Activated CD4-positive, alpha-beta T cell treated with anti-CD3 and anti-CD28 coated beads, Interleukin-10, Interleukin-2, amounts not matched to agents 100 ng/mL and 50 ng/mL, durations not matched to agents 16 hours and 8 hours (primary cell): ENCODE measurements at places on chromosomes 1 and 21.
A peak's percentile ranks its signal among the peaks of the same experiment; 100 is the strongest.

DNA sequence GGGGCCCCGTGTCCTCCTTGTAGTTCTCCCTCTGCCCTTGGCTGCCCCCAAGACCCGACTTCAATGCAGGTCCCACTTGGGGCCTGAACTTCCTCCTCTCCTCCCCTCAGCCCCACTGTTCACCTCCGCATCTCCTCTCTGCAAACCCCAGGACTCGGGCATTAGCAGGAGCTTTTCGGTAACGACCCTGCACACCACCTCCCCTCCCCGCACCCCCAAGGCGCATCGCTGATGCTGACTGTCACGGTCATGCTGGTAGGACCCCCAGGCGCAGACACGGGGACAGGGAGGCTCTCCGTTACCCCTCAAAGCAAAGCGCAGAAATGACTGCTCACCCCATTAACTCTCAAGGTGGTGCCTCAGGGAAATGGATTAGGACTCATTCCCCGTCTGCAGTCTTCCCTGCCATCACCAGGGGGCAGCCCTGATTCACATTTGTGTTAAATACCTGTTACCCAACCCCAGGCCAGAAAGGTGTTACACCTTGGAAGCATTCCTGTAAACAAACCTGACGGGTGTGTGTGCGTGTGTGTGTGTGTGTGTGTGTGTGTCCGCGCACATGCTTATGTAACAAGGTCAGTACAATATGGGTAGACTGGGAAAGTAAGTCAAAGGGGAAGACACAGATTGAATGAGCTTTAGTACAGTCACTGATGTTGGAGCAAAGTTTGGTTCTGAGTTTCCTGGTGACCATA, 6.4 kb upstream of the GUCA2B start:
- peak; percentile 74 for DNase-seq

DNA sequence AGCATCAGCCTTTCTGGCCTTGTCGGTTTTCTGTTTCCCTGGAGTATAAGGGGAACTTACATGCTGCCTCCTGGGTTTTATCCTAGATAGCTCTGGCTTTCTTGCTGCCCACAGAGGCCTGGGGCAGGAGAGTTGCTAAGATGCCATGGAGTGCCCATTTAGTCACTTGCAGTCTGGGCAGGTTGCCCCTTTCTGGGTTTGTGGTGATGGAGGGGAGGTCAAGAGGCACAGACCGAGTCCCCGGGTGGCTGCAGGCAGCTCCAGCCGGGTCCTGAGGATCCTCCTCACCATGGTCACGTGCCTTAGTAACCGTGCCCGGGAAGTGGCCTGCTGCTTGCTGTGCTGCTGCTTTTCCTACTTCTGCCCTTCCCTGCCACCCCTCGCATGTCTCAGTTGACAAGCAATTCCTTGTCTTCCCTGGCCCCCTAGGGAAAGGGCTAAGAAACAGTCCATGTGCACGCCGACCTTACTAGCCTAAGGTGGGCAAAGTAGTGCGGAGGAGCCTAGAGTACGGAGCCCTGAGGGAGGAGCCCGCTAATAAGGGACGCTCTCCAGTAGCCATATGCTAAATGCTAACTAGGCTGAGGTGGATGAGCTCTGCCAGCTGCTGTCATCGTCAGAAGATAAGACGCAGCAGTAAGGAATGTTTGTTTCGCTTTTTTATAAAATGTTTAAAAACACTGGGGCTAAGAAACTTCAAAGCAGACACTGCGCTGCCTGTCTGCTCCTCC, 34.8 kb downstream of the CLCA1 start:
- no peak for DNase-seq

DNA sequence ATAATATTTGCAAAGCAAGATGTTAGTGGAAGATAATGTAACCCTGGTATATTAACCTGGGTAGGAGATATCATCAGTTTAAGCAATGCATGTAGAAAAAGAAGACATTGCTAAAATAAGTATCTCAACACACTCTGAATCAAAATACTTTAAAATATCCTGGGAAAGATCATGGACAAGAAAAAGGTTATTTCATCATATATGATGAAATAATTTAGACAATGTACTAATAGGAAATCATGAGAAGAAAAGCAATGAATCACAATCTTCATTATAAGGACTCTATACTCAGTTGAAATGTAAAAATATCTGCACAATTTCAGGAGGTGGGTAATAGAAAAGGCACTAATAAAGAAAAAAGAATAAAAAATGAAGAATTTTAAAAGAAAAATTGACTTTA, 158.8 kb downstream of the KCNT2 start:
- no peak for DNase-seq

DNA sequence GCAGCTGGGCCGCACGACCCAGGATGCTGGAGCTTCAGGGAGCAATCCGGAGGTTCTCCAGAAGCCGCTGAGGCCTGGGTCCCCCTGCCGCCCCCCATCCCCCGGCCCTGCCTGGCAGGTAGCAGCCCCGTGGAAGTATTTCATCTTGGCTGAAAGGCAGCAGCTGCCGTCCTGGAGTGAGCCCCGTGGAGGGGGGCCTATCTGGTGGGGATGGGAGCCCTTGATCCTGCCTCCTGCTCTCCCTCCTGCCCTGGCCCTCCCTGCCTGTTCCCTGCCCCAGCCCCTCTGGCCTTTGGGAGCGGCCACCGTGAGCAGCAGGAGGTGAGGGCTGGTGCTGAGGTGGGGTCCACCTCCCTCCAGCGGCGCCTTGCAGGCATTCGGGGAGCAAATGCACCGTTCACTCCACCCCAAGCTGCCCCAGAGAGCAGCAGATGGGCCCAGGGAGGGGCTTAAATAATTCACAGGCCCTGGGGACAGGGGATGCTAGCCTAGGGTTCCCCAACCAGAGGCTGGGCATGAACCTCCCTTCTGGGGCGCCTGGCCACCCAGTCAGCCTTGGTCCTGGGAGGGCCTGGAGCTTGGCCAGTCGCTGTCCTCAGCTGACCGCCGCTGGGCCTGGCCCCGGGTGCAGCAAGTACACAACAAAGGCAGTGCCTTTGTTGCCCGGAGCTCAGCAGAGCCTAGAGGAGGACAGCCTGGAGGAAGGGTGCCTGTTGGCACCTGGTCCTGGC, 23.7 kb upstream of the PLCH2 start:
- no peak for DNase-seq

DNA sequence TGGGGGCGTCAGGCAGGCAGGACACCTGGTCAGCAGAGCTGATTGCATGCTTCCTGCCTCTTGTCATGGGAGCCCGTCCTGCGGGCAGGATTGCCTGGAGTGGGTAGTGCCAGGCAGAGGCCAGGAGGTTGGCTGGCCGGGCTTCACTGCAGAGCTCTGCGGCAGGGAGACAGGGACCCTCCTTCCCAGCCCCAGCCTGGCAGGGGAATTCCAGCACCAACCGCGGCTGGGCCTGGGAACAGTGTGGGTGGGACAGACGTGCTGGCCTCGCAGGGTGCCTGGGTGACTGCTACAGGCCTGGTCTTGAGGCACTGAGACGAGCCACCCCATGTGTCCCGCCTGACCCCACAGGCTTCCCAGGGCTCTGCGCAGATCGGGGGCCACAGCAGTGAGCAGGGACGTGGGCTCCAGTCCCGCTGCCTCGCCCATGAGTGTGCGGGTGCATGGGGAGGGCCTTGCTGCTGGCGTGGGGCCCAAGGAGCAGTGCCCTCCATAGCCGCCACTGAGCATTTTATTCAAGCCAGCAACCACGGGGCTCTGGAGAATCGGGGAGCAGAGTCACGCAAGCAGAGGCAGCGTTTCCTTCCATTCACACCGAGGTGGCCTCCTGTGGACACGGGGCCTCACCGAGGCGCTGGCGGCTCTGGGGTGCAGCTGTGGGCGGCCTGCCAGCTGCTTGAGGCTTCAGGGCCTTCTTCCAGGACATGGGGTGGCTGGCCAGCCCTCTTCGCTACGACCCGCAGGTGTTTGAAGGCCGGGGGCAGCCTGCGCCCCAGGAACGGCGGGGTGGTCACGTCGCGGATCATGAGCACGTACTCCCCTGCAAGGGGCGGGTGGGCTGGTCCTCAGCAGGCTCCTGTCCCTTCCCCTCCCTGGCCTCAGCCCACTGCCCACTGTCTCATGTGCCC, 70.3 kb downstream of the MORN1 start:
- no peak for DNase-seq

DNA sequence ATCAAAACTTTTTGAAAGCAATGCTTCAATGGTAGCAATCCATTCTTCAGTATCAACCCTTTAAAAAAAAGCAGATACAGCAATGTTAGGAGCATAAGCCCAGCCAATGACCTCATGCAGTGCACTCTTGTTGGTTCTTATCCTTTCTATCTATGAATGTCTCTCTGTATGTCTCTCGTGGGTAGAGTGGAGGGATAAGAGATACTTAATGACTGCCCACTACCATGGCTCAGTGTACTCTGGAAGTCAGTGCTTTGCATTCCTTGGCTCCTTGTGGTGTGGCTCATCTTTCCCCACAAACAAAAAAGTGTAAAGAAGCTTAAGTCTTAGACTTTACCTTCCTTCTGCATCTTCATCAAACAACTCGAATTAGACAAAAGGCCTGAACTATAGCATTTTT, 50.3 kb downstream of the PCSK9 start:
- no peak for DNase-seq

- DNase-seq: no peak
Measured at GRCh38 chr1:19287436-19288185, 959 bp downstream of the AKR7A3 start.

DNA sequence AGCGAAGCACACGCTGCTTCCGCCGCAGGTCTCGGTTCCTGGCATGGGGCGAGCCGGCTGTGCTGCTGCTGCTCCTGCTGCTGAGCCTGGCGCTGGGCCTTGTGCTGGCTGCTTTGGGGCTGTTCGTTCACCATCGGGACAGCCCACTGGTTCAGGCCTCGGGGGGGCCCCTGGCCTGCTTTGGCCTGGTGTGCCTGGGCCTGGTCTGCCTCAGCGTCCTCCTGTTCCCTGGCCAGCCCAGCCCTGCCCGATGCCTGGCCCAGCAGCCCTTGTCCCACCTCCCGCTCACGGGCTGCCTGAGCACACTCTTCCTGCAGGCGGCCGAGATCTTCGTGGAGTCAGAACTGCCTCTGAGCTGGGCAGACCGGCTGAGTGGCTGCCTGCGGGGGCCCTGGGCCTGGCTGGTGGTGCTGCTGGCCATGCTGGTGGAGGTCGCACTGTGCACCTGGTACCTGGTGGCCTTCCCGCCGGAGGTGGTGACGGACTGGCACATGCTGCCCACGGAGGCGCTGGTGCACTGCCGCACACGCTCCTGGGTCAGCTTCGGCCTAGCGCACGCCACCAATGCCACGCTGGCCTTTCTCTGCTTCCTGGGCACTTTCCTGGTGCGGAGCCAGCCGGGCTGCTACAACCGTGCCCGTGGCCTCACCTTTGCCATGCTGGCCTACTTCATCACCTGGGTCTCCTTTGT, 2.6 kb downstream of the TAS1R3 start:
- no peak for DNase-seq
